Amygdala (tissue), 56 donors: ENCODE measurements at places on chromosomes 13 and 19.

GRCh38 chr13:46288570-46289259 is 77.0 kb downstream of the LRRC63 start:
- DNase-seq, result no peak

- DNase-seq, result no peak
Observed at GRCh38 chr13:21015284-21015683, 46.1 kb downstream of the LATS2 start.

GRCh38 chr19:14189415-14189814 is 16.6 kb downstream of the ADGRL1 start:
- no peak for DNase-seq

GRCh38 chr13:100680131-100680530 is 5.5 kb upstream of the TMTC4 start:
- DNase-seq, result no peak

- DNase-seq, result no peak
Observed at GRCh38 chr13:113546571-113547237, 37.8 kb upstream of the TFDP1 start.

DNA sequence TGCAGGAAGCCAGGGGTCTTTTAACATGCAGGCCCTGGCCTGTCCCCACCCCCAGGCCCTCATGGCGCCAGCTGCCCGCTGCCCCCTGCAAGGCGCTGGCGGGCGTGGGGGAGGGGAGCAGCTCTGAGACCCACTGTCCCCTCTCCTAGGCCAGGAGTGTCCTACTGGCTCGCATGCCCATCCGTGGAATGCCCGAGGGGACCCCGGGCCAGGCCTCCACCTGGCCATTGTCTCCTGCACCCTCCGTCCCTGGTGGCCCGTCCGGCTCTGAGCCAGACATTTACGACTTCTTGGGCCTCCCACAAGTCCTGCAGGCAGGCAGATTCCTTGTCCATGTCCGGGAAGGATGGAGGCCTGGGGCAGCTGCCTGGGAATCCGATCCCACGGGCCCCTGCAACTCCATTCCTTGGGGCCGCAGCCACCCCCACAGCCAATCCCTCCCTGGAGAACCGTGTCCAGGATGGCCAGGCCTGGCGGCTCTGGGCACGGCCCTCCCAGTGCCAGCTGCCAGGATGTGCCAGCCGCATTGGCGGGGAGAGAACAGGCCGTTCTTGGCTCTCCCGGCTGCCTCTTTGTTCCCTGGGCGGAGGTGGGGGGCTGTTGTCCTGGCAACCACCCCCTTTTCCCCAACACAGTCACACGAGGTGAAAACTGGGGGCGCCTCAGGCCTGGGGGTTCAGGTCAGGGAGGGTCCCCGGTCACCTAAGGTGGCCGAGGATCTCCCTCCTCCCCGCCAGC is 10.5 kb upstream of the PLIN3 start:
- DNase-seq, result peak; percentile 92

DNA sequence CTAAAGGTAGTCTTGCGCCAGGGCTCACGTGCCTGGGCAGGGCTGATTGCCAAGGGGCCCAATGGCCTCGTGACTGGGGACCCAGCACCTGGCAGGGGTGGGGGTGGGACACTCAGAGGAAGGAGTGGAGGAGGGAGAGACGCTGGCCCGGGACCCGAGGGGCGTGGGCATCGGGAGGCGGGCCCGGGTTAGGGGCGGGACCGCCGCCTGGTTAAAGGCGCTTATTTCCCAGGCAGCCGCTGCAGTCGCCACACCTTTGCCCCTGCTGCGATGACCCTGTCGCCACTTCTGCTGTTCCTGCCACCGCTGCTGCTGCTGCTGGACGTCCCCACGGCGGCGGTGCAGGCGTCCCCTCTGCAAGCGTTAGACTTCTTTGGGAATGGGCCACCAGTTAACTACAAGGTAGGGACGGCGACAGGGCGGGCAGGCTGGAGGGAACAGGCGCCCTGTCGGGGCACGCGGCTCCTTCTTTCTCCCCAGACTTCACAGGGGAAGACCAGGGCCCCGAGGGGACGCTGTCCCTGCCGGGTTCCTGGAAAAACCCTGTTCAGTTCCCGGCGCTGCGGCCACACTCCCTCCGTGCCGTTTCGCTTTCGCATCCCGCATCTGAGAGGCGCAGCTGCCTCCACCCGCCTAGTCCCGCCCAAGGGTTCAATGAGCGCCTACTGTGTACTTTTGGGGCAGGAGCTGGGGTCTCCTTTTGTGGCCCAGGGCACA is at the start of gene IFI30:
Gene IFI30, plus strand, starts transcription at position 242 of the 717 bp plus-strand sequence. Its CDS starts 29 bp downstream, at position 271.
- DNase-seq, result no peak

GRCh38 chr19:5287066-5287465 is 53.5 kb downstream of the PTPRS start:
- no peak for DNase-seq

- peak; percentile 65 for DNase-seq
Observed at GRCh38 chr19:1213391-1214286, 8.1 kb downstream of the STK11 start.

DNA sequence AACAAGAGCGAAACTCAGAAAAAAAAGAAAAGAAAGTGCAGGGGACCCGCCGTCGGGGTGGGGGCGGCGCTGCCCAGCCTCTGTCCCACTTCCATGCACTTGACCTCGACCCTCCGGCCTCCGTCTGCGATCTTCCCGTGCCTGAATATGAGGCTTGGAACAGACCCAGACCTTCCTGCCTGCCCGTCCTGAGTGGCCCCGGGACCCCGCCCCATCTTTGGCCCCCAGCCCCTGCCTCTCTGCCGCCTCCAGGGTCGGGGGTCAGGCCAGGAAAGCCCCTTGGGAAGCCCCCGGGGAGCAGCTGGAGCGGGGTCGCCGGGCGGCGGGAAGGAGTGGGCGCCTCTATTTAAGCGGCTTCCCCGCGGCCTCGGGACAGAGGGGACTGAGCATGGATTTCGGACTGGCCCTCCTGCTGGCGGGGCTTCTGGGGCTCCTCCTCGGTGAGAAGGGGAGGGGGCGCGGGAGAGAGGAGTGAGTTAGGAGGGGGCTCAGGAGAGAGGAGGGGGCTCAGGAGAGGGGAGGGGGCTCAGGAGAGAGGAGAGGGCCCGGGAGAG is at the start of gene MADCAM1:
Gene MADCAM1, plus strand, starts transcription at position 375 of the 554 bp plus-strand sequence. Its CDS starts 14 bp downstream, at position 389.
- DNase-seq, result no peak

- DNase-seq, result no peak
Observed at GRCh38 chr13:46995874-46996273, 99.0 kb upstream of the HTR2A start.
